CD4-positive, alpha-beta T cell (primary cell): ENCODE measurements at places on chromosomes 6 and 20.

DNA sequence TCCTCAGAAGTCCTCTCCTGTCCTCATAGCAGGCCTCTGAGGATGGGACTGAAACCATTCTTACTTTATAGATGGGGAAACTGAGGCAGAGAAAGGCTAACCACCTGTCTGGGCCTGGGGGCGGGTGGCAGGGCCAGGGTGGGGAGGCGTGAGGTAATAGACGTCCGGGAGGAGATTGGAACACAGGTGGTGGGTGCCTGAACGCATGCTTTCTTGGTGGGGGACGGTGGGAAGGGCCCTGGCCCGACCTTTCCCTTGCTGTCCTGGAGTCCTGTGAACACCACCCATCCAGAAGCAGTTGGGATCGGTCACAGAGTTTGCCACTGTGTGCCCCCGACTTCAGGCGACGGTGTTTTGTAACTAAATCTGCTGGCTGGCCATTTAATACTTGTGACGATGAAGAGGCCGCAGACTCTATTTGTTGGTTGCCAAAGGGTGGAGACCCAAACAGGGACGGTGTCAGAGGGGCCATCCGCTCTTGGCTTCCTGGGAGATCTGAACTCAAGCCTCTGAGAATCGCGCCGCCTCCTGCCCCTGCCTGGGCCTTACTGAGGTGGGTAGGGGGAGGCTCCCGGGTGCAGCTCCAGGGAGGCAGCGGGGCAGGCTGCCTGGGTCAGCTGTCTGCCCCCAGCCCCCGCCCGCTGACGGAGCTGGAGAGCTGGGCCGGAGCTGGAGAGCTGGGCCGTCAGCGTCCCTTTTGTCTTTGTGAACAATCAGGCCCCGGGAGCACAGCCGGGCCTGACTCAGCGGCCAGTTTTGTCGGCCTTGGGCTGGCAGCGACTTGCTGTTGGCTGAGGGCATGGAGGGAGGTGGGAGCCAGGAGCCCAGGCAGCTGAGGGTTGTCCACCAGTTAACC is 4.1 kb downstream of the RBM38 start:
- no peak for DNase-seq

DNA sequence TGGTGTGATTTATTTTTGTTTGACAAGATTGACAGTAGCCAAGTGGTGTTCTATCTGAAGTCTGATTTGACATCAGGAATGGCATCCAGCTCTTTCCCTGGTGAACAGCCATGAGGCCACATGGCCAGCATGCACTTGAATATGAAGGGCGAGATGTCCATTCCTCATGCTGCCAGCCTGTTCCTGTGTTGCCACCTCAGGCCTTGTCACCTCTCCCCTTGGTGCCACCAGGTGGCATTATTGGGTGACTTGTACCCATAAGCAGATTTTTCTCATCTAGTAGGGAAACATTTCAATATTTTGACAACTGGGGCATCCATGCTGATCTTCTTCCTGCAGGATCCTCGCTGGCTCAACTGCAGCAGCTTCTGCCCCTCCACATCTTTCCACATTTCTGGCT is 199.1 kb downstream of the ERMARD start:
- DNase-seq, result peak; percentile 24

GRCh38 chr6:153623496-153623895 is 415.5 kb upstream of the OPRM1 start:
- DNase-seq, result no peak

DNA sequence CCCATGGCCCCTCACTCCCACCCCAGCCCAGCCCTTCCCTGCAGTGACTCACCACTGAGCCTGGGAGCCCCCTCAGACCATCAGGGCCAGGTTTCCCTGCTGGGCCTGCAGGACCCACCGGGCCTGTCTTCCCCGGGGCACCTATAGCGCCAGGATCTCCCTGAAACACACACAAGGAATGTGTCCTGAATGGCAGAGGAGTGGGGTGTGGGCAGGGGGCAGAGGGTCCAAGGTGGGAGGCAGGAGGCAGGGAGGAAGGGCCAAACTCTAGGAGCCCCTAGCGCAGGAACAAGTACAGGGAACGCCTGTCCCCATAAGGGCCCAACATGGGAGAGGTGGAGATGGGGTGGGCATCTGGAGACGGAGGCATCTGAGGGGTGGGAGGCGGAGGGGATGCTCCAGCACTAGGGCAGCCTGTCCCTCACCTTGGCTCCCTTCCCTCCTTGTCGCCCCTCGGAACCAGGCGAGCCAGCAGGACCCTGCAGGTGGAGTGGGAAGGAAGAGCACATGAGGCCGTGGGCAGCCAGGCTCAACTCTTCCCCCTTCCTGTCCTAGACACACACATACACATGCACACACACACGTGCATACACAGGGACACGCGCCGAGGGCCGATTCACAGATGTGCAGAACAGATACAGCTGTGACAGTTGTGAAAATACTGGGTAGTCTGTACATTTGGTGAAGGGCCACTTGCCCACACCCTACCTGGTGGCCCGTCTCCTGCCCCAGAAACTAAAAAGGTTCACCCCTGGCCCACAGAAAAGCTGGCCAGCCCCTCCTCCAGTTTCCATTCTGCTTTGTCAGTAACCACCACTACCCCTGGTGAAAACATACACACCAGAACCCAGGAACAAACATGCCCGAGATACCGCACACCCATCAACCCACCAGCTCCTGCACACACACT is 24.6 kb downstream of the COL11A2 start:
- DNase-seq, result no peak

GRCh38 chr6:133888929-133889556 is at the start of gene TCF21:
TCF21 (plus strand) TSS chr6:133889113; CDS start chr6:133889398, 285 bp downstream.
- DNase-seq, result no peak

GRCh38 chr20:59752704-59753460 is 148.5 kb downstream of the PHACTR3 start:
- DNase-seq, result no peak

DNA sequence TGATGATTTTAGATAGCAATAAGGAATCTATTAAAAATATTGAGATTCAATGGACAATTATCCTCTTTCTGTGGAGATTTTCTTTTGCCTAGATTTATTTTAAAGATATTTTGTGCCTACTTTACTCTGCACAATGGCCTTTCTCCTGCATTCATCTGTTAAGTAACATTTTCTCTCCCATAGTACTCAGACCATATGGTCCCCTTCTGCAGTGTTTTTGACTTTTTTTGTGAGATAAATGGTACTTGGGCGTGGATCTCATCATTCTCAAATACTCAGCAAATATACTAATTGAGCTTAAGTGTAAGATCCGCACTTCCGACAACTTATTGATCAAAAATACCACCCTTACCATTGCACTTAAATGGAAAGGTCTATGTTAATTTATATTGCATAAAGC is 55.8 kb downstream of the PHACTR1 start:
- no peak for DNase-seq

GRCh38 chr6:142914937-142915697 is 29.9 kb downstream of the HIVEP2 start:
- DNase-seq, result no peak
